ENCODE measurements at places on chromosomes 1 and 21.

DNA sequence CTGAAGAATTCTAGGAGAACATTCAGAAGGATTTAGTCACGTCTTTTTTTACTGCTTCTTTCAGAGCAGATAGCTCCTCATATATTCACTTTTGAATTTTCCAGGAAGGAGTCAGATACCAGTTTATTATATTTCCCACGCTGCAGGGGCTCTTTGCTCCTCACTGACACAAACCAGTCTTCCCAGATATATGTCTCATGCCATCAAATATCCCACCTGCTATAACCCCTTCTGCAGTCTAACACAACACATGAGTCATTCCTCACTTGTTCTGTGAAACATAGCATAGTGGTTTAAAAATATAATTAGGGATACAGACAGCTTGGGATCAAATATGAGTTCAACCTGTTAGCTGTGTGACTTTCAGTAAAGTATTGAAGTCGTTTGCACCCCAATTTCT, 251.7 kb upstream of the DPYD start:
- DNase-seq = no peak

GRCh38 chr21:44946254-44947041, 6.6 kb downstream of the SLX9 start:
- DNase-seq = no peak

DNA sequence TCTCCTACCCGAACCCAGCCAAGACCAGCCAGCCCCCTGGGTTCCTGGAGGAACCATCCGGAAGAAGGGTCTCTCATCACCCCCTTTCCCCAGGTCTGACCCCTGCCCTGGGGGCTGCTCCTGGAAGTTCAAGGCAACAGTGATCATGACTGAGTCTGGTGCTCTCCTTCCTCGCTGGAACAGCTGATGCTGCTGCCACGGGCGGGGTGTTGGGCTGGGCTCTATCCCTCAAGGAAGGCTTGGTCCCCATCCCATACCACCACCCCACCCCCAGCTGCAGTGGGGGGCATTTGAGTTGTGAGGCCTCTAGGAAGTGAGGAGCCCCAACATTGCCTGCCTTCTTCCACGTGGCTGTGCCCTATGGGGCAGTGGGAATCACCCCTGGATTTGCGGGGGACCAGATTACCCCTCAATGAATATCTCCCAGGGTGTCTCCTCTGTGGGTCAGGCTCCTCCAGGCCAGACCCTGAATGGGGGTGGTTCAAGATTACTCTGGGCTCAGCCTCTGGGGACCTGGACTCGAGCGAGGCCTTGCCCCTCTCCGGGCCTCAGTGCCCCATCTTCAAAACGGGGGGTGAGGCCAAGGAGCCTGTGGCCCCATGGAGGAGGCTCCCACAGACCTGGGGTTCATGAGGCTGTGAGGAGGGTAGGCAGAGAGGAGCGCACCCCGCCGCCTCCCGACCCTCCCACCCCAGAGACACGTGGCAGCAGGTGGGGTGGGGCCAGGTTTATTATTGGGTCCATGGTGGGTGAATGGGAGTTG, 2.8 kb downstream of the MASP2 start:
- DNase-seq = no peak

- DNase-seq = no peak
Observed at GRCh38 chr1:198326915-198327314, 170.1 kb downstream of the NEK7 start.

- DNase-seq = no peak
Observed at GRCh38 chr21:42308914-42309752, 6.1 kb downstream of the TFF3 start.

DNA sequence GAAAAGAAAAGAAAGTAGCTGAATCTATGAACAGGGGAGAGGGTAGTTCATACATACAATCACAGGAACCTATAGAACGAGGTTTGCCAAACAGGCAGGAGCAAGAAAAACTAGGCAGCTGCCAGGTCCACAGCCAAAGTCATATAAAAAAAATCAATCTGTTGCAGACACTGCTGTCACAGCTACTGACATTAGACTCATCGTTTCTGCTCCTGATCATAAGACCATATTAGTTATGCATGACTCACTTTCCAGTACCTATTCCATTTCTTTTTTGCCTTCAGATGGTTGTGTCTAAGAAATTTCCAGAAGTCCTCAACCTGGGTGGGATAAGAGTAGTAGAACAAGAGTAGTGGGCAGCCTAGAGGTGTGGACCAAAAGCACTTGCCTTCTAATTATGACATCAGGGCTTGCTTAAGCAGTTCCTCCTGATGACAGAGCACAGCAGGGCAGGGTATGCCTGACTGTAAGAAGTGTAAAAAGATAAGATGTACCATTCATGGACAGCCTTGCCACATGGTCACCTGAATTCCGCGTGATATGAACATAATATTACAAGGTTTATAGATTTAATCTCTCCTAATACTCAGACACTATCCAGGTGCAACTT, 323.2 kb upstream of the SGIP1 start:
- no peak for DNase-seq

DNA sequence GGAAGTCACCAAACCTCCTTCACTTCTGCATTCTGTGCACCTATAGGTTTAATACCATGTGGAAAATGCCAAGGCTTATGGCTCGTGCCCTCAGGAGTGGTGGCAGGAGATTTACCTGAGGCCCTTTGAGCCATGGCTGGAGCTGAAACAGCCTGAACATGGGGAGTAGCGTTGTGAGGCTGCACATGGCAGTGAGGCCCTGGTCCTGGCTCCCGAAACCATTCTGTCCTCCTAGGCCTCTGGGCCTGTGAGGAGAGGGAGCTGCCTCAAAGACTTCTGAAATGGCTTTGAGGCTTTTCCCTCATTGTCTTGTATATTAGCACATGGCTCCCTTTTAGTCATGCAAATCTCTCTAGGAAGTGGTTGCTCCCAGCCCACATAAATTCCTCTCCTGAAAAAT, 20.6 kb downstream of the PTGFR start:
- DNase-seq = no peak

- no peak for DNase-seq
Observed at GRCh38 chr1:157110003-157110402, 10.4 kb upstream of the ETV3L start.

GRCh38 chr1:176341656-176342055, 121.3 kb upstream of the PAPPA2 start:
- no peak for DNase-seq

DNA sequence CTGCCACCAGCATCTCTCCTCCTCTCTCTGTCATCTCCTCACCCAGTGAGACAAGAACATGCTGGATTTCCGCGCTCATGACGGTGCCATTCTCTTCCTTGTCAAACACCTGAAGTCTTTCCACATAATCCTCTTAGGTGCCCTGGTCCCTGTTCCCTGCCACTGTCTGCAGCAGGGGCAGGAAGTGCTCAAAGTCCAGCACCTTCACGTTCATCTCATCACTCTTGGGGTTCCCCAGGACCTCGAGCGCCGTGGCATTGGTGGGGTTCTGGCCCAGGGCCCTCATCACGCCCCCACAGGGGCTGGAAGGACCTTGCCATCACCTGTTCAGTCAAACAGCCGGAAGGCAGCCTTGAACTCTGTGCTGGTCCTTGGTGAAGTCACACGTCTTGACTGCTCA, 9.1 kb upstream of the AGPAT3 start:
- DNase-seq = no peak

DNA sequence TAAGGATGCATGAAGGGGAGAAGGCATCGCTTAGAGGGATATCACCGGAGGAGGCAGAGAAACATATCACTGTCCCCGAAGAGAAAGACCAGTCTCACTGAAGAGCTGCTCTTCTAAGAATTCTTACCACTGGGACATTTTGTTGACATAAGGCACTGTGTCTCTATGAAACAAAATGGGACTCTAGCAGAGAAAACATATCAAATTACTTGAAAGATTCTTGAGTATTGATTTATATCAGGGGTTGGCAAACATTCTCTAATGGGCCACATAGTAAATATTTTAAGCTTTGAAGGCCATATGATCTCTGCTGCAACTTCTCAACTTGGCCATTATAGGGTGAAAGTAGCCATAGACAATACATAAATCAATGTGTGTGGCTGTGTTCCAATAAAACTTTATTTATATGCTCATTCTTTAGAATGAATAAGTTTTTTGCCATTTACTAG, 41.0 kb upstream of the GREM2 start:
- DNase-seq = no peak

- no peak for DNase-seq
Observed at GRCh38 chr1:117838911-117839310, 90.5 kb downstream of the GDAP2 start.

DNA sequence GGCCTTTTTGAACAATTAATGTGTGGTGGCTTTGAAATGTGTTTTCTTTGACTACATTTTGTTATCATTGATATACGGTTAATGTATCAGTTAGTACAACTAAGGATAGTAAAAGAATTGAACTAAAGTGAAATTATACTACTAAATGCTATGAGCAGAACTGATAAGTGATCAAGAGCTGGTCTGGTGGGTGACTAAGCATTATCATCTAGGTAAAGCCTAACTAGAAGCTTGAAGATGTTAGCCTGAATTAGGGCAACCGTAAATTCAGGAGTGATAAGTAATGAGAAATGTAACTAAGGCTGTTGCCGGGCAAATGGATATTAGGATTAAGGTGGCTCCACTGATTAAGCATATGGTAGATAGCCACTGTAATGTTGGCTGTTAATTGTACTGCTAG, 16.0 kb upstream of the GCLM start:
- DNase-seq = no peak

GRCh38 chr21:26070822-26071425, 99.6 kb downstream of the APP start:
- DNase-seq = peak; percentile 53

- DNase-seq = no peak
Observed at GRCh38 chr1:51331206-51332100, 1.1 kb upstream of the TTC39A start.

GRCh38 chr1:66298464-66298863, 235.5 kb upstream of the SGIP1 start:
- DNase-seq = no peak

DNA sequence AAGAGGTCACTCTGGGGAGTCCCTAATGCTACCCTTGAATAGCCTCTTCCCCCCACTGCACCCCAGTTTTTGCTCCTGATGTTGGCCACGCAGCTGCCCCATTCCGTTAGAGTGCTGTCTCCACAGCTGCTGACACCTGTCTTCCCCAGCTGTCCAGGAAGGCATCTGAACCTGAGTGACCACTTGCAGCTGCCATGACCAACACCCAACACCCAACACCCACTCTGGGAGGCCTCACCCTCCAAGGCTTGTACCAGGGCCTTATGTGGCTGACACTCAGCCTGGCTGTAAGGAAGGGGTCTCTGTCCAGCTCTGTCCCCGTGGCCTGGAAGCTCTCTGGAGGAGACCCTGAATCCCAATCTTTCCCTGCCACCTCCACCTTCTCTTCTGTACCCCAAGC, 26.7 kb upstream of the LDLRAP1 start:
- DNase-seq = no peak

Data from AG04449 (cell line).